ENCODE measurements at places on chromosomes 16 and 17.
A peak's percentile ranks its signal among the peaks of the same experiment; 100 is the strongest.

GRCh38 chr17:76811834-76812233 lies 56.4 kb upstream of the MGAT5B start:
- DNase-seq = no peak

GRCh38 chr16:89374393-89374960 lies 115.9 kb downstream of the ANKRD11 start:
- DNase-seq = no peak

DNA sequence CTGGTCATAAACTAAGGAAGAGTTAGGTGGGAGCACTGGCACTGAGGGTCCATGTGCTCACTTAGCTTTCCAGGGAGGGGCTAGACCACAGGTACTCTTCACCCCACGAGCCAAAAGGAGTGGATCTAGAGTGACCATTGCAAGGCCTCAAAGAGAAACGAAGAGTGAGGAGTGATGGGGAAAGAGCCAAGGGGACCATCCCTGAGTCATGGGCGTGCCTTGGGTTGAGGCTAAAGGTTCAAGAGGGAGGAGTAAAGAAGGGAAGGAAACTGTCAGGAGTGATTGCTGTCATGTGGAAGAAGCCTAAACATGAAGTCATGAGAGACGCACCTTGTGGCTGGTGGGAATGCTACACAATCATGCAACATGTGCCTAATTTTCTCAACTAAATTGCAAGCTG lies 141.0 kb downstream of the CDH13 start:
- DNase-seq = no peak

GRCh38 chr17:49616086-49616485 lies 40.4 kb downstream of the NXPH3 start:
- no peak for DNase-seq

DNA sequence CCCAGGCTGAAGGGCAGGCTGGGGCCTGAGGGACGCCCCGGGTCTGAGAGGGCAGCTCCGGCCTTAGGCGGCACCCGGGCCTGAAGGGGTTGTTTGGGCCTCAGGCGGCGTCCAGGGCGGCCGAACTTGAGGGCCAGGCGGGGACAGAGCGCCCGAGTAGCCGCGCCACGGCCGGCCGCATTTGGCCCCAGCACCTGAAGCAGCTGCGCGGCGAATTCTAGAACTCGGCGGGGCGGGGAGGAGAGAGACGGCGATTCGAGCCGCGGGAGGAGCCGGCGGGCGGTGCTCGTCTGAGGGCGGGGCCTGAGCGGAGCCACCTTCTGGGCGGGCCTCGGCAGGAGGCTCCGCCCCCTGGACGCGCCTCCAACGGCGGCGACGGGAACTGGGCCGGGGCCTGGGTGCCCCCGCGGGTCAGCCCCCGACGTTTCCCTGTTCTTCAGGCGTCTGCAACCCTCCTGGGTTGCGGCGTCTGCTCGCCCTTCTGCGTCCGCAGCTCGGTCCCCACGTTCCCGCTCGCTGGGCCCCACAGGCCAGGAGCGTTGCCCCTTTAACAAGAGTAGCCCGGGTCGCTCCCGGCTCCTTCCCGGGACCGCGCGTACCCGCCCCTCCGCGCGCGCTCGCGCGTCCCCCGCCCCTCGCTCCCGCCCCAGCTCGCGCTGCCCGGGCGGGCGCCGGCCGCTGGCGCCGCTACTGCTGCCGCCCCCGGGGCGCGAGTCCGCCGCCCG lies at the start of the genes INCA1 and KIF1C:
Gene INCA1 (minus strand): TSS at position 221 of the 725 bp plus-strand sequence. CDS start 3,085 bp downstream, outside the sequence.
Gene KIF1C (plus strand): TSS at position 649 of the 725 bp plus-strand sequence. CDS start 2,297 bp downstream, outside the sequence.
- DNase-seq = peak; percentile 96

- DNase-seq = no peak
Measured at GRCh38 chr16:51267681-51268080, 116.6 kb upstream of the SALL1 start.

DNA sequence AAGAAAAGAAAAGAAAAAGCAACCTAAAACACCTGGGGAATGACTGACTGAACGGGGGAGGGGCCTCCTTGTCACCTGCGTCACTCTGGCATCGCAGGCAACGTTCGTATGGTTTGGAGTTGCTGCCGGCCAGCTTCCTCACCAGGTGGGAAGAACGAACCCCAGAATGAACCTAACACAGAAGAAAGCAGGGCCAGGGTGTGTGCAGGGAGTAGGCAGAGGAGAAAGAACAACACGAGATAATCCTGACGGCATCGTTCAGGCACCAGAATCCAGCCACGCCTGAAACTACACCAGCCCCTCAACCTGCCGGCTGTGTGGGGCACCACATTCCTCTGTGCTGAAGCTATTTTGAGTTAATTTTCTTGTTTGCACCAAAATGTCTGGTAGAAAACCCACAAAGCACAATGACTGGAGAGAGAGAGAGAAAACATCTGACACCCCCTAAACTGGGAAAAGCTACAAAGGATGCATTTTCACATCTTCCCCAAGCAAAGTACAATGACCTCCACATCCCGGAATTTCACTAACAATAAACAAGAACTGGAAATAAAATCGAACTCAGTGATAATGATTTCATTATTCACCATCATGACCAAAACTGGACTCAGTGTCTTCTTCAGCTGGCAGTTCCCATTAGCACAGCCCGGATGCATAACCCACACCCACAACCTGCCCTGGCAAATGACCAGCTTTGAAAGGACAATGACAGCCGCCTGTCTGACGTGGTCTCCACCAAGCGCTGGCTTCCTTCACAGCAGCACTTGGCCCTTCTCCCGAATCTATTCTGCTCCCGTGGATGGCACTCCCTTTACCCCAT lies 23.6 kb downstream of the RAB40B start:
- peak; percentile 36 for DNase-seq

DNA sequence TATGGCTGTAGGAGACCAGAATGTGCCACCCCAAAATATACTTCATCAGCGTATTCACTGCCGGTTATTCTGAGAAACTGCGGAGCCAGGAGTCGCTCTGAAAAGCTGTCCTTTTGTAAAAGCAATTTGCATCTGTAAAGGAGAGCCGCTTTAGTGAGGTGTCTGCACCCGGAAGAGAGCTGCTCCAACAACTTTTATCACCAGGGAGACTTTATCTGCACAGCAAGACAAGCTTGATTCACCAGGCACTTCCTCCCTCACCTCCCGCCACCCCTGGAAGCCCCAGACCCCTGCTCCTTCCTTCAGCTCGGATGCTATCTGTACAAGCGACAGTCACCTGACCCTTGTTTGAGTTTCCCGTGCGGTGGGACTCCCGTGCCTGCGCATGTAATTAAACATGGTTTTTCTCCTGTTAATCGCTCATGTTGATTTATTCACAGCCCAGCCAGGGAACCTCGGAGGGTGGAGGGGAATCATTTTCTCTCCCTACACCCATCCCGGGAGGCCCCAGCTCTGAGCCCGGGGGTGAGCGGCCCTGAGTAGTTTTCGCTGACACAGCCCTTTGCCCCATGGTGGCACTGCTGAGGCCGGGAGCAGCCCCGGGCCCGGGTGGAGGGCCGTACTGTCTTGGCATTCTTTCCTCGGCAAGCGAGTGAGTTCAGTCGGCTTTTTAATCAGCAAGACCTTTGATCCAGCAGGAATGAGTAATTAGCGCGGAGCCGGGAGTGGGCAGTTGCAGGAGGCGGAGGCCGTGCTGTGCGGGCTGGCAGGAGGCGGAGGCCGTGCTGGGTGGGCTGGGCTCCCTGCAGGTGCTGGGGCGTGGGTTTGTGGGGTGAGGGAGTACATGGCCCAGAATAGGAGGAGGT lies 222.7 kb upstream of the CIBAR2 start:
- no peak for DNase-seq

DNA sequence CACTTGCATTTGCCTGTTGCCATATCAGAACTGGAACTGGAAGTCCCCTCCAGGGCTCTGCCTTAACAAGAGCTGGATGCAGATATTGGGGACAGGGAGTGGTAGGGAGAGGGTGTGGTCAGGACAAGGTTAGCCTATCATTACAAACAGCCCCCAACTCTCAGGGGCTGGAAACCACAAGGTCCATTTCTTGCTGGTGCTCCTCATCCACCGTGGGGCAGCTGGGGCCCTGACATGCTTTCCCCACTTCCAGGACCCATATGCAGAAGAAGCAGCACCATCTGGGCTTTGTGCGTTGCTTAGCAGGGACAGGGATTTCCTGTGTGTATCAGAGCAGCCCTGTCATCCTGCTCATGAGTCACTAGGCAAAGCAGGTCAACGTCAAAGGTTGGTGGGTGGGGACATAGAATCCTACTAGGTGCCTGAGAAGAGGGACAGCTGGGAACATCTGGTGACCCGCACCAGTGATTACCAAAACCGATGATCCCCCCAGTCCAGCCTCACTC lies 26.9 kb downstream of the RGS9 start:
- DNase-seq = no peak

DNA sequence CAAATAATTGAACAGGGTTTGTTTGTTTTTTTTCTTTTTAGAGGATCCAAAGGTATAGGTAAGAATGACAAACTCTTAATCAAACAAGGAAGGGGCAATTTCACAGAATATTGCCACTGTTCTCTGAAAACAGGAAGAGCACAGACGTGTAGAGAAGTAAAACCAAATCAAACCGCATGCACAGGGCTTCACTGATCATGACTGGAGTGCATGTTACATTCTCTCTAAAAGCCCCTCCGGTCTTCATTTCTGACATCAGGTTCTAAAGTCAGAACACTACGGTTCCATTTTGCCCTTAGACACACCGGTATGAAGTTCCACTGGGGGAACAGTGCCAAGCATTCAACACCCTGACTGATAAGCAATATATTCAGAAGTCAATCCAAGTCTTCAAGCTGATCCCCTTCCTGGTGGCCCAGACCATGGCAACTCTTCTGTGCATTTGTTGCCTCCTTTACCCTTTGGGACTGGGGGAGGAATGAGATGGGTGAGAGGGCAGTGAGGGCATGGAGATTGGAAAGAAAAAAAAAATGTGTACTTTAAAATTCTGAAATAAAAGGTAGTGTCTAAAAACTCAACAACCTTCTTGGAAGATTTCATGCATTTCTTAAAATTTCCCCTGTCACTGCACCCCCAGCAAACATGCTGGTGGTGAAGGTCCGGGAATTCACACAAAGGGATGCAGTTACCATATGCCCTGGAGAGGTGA lies 1.4 kb downstream of the MMD start:
- no peak for DNase-seq

DNA sequence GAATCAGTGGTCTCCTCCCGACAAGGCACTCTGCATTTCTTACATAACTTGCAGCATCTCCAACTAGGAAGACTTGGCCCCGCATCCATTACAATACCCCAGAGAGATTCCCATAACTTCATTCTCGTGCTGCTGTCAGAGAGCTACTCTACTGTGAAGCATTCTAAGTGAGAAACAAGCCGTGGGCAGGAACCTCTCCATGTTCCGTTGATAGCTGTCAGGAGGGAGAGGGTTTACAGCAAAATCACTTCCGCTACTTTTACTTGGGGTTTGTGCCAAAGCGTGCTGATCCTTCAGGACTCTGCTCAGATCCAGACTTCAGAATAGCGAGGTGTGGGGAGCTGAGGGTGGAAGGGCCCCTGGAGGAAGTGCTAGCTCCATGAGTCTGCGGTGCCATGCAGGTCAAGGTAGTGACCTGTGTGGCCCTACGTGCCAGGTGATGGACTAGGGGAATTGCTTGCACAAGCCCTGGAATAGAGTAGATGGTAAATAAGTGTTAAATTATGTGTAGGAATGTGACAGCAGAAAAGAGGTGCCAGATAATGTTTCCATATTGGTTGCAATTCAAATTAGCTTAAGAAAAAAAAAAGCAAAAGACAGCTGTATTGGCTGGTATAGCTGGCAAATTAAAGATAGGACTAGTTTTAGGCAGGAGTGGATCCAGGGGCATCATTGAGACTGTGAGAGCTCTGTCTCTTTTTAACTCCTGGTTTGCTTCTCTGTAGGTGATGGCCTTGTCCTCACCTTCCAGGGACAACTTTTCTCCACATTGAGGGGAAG lies 358.5 kb upstream of the ERCC4 start:
- no peak for DNase-seq
